Uterus (tissue), 4 donors: ENCODE measurements at places on chromosomes 1 and 21. TPM values are rescaled to one million over a fixed set of nuclear protein-coding genes. Genes with fewer than 3 reads are reported as not detected.
A peak's percentile ranks its signal among the peaks of the same experiment; 100 is the strongest.

GRCh38 chr1:117616356-117616755, 10.5 kb downstream of the TENT5C start:
- no peak overlapping the region for H3K27ac ChIP-seq
- H3K4me1 ChIP-seq = no peaks in the 10 kb centered on the region
- DNase-seq = peak; percentile 31
- H3K27me3 ChIP-seq = no peaks in the 10 kb centered on the region

- H3K27ac ChIP-seq = no peak overlapping the region
- H3K27me3 ChIP-seq = no peaks in the 10 kb centered on the region
- no peaks in the 10 kb centered on the region for H3K4me1 ChIP-seq
- no peaks in the 10 kb centered on the region for H3K36me3 ChIP-seq
- no peak overlapping the region for H3K4me3 ChIP-seq
These were observed 30.5 kb upstream of the NRIP1 start for GRCh38 chr21:15095326-15095725.

- H3K27ac ChIP-seq = no peak overlapping the region
- no peaks in the 10 kb centered on the region for H3K36me3 ChIP-seq
- no peak overlapping the region for H3K4me3 ChIP-seq
- DNase-seq = no peak
- H3K4me1 ChIP-seq = no peaks in the 10 kb centered on the region
These were observed 8.3 kb downstream of the XCL2 start for GRCh38 chr1:168535536-168535935.

DNA sequence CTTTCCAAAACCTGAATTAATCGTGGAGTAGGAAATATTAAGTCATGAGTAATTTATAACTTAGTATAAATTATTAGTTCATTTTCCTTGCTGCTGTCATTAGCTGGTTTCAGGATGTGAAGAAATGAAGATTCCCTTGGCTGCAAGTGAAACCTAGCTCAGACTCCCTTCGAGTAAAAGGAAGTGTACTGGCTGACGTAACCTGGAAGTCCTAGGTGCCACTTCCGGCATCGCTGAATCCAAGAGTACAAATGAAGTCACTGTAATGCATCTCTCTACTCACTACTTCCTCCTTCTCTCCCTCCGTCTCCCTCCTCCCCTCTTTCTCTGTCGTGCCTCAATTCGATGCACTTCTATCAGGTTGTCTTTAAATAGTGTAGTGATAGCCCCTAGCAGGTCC, 28.8 kb downstream of the ZP4 start:
- H3K4me1 ChIP-seq = no peaks in the 10 kb centered on the region
- no peaks in the 10 kb centered on the region for H3K27me3 ChIP-seq
- no peak overlapping the region for H3K27ac ChIP-seq
- no peak for DNase-seq
- H3K4me3 ChIP-seq = no peak overlapping the region

- H3K4me1 ChIP-seq = no peaks in the 10 kb centered on the region
- peak overlapping the region; percentile 64 for H3K27ac ChIP-seq
- H3K27me3 ChIP-seq = no peaks in the 10 kb centered on the region
- no peak for DNase-seq
- no peak overlapping the region for H3K4me3 ChIP-seq
- H3K36me3 ChIP-seq = no peaks in the 10 kb centered on the region
These were observed 50.7 kb upstream of the RHOU start for GRCh38 chr1:228684607-228685006.

- no peaks in the 10 kb centered on the region for H3K27me3 ChIP-seq
- no peak overlapping the region for H3K27ac ChIP-seq
- no peak overlapping the region for H3K4me3 ChIP-seq
- H3K36me3 ChIP-seq = no peaks in the 10 kb centered on the region
- no peaks in the 10 kb centered on the region for H3K4me1 ChIP-seq
These were observed 259.9 kb downstream of the CTH start for GRCh38 chr1:70671006-70671405.

GRCh38 chr1:97826820-97827219, 94.0 kb downstream of the DPYD start:
- no peak for DNase-seq
- H3K27me3 ChIP-seq = no peaks in the 10 kb centered on the region
- no peaks in the 10 kb centered on the region for H3K36me3 ChIP-seq
- no peaks in the 10 kb centered on the region for H3K4me1 ChIP-seq
- H3K4me3 ChIP-seq = no peak overlapping the region
- no peak overlapping the region for H3K27ac ChIP-seq

DNA sequence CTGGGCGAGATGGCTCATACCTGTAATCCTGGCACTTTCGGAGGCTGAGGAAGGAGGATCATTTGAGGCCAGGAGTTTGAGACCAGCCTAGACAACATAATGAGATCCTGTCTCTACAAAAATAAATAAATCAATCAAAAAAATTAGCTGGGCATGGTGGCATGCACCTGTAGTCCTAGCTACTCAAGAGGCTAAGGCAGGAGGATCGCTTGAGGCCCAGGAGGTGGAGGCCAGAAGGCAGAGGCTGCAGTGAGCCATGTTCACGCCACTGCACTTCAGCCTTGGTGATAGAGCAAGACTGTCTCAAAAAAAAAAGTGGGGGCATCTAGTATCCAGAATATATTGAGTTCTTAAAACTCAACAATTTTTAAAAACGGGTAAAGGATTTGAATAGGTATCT, 6.0 kb downstream of the TUT4 start:
- H3K4me3 ChIP-seq = no peak overlapping the region
- H3K27ac ChIP-seq = no peak overlapping the region
- DNase-seq = no peak
- no peaks in the 10 kb centered on the region for H3K36me3 ChIP-seq
- no peaks in the 10 kb centered on the region for H3K27me3 ChIP-seq

DNA sequence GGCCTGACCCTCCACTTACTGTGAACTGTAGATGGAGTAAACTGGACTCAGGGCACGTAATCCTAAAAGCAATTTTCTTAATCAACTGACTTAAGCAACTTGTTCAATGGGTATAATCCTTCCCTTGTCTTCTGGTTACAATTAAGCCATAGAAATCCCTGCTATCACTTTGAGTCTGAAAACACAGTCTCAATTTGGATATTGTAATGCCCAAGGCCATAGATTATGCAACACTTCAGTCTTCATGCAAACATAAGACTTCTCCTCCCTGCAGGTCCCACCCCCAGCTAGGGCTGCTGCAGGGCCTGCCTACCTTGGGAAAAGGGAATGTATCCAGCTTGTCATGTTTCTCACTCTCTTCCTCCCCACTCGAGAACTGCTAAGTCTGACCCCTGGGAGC, 6.2 kb upstream of the SLC5A9 start:
- H3K27me3 ChIP-seq = no peaks in the 10 kb centered on the region
- no peaks in the 10 kb centered on the region for H3K36me3 ChIP-seq
- no peaks in the 10 kb centered on the region for H3K4me1 ChIP-seq
- H3K4me3 ChIP-seq = no peak overlapping the region
- DNase-seq = no peak
- H3K27ac ChIP-seq = no peak overlapping the region

GRCh38 chr21:43864962-43865539, at the start of gene AGPAT3:
Gene AGPAT3 (plus strand): TSS chr21:43865223. CDS start chr21:43959682, 94,459 bp downstream.
- H3K27me3 ChIP-seq = no peaks in the 10 kb centered on the region
- H3K36me3 ChIP-seq = no peaks in the 10 kb centered on the region
- H3K4me1 ChIP-seq = no peaks in the 10 kb centered on the region
- DNase-seq = no peak
- H3K27ac ChIP-seq = peak within 1 kb of the TSS; percentile 85

DNA sequence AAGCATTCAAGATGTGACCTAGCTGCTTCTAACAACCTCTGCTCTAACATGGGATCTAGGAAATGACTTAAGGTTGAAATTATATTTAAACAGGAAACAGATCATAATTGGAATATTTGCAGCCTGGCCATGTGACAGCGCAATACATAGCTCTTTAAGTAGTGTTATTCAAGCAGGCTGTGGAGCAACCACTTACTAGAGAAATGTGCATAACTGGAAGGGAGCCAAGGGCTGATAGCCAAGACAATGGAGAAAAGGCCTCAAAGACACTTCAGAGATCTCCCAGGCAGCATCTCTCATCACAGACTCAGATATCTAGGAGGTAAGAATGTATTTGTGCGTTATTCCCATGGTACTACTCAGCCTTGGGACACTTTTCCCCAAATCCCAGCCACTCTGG, 823.0 kb upstream of the PRMT6 start:
- no peak overlapping the region for H3K27ac ChIP-seq
- H3K4me1 ChIP-seq = no peaks in the 10 kb centered on the region
- no peak overlapping the region for H3K4me3 ChIP-seq

- no peak overlapping the region for H3K4me3 ChIP-seq
- no peaks in the 10 kb centered on the region for H3K36me3 ChIP-seq
- no peak for DNase-seq
These were observed 112.3 kb upstream of the NFIA start for GRCh38 chr1:60969971-60970509.

DNA sequence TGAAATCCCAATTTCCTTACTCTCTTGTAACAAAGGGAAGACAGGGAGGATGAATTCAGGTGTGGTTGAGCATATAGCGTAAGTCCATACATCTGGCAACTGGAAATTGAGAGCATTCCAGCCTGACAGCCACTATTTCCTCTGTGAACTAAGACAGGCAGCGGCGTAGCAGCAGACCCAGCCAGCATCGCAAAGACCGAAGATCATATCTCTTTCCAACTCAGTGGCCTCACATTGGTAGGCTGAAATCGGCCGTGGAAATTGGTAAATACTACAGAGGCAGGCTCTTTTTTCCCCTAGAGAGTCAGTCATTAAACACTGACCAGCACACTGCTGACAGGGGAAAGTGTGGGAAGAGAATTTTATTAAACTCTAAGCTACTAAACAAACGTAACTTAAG, 43.4 kb downstream of the TARBP1 start:
- no peaks in the 10 kb centered on the region for H3K4me1 ChIP-seq
- H3K36me3 ChIP-seq = no peaks in the 10 kb centered on the region
- no peak for DNase-seq

DNA sequence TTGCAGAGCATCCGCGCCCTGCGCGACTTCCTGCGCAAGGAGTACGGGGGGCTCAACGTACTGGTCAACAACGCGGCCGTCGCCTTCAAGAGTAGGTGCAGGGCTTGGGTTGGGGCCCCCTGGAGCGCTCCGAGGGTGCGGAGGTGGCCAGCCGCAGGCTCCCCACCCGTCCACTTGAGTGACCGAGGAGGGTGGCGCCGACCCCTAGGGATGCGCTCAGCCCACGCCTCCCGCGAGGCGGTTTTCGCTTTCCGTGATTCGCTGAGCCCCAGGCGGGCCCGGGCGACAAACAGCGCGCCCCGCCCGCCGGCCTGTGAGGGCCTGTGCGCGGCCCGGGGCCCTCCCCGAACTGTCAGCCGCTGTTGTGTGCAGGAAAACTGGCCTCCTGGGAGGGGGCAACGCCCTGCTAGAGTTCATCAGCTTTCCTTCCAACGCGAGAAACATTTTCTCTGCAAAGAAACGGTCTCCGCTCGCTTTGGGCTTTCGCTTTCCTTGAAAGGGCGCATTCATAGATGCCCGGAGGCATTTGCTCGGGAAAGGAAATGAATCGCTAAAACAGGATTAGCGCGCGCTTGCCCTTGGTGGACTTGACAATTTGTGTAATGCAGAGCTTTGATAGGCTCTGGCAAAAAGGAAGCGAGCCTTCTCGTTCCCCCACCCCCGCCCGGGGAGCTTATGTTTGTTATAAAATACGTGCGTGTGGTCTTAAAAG, 668 bp downstream of the CBR3 start:
- peak overlapping the region; percentile 80 for H3K27ac ChIP-seq
- peak; percentile 72 for DNase-seq
- H3K4me3 ChIP-seq = peak overlapping the region; percentile 64
- no peaks in the 10 kb centered on the region for H3K36me3 ChIP-seq
- no peaks in the 10 kb centered on the region for H3K27me3 ChIP-seq

- no peaks in the 10 kb centered on the region for H3K36me3 ChIP-seq
- H3K27ac ChIP-seq = peak overlapping the region; percentile 56
- H3K4me1 ChIP-seq = peaks cover 6% of the 10 kb centered on the region
- DNase-seq = no peak
- no peak overlapping the region for H3K4me3 ChIP-seq
These were observed 10.0 kb downstream of the ARID1A start for GRCh38 chr1:26705788-26706311.

- no peaks in the 10 kb centered on the region for H3K4me1 ChIP-seq
- H3K4me3 ChIP-seq = no peak overlapping the region
- H3K27me3 ChIP-seq = no peaks in the 10 kb centered on the region
- no peak overlapping the region for H3K27ac ChIP-seq
These were observed 225.7 kb downstream of the GREM2 start for GRCh38 chr1:240385985-240386978.

GRCh38 chr1:32137111-32137510, 29.3 kb downstream of the KPNA6 start:
- H3K27me3 ChIP-seq = no peaks in the 10 kb centered on the region
- no peak overlapping the region for H3K4me3 ChIP-seq
- H3K27ac ChIP-seq = no peak overlapping the region
- no peaks in the 10 kb centered on the region for H3K36me3 ChIP-seq
- no peak for DNase-seq

GRCh38 chr21:34132926-34133325, 59.5 kb downstream of the MRPS6 start:
- no peak for DNase-seq
- peak overlapping the region; percentile 76 for H3K27ac ChIP-seq
- H3K4me1 ChIP-seq = peaks cover 17% of the 10 kb centered on the region
- H3K27me3 ChIP-seq = no peaks in the 10 kb centered on the region
- H3K36me3 ChIP-seq = no peaks in the 10 kb centered on the region
- H3K4me3 ChIP-seq = no peak overlapping the region

MPZL1 gene
- 24.3 TPM for total RNA-seq

TNFAIP8L2 gene
- 4.2 TPM for total RNA-seq

AKR7A3 gene
- total RNA-seq = 1.2 TPM

GJA5 gene
- total RNA-seq = 24.5 TPM

HSD3B2 gene
- total RNA-seq = not detected

SPATA45 gene
- not detected for total RNA-seq

TMPRSS3 gene
- total RNA-seq = not detected

PTGER3 gene
- total RNA-seq = 106 TPM

PALMD gene
- total RNA-seq = 40.8 TPM

EVI5 gene
- 58.1 TPM for total RNA-seq

TMEM61 gene
- total RNA-seq = 0.35 TPM

LRRC8C gene
- total RNA-seq = 23.8 TPM

NR1I3 gene
- total RNA-seq = not detected

NBPF12 gene
- total RNA-seq = 31.4 TPM

FMO2 gene
- 12.0 TPM for total RNA-seq
